ENCODE measurements at places on chromosomes 5 and 9.

- no peak for DNase-seq
These were observed 199.7 kb downstream of the FSTL4 start for GRCh38 chr5:133412661-133413060.

DNA sequence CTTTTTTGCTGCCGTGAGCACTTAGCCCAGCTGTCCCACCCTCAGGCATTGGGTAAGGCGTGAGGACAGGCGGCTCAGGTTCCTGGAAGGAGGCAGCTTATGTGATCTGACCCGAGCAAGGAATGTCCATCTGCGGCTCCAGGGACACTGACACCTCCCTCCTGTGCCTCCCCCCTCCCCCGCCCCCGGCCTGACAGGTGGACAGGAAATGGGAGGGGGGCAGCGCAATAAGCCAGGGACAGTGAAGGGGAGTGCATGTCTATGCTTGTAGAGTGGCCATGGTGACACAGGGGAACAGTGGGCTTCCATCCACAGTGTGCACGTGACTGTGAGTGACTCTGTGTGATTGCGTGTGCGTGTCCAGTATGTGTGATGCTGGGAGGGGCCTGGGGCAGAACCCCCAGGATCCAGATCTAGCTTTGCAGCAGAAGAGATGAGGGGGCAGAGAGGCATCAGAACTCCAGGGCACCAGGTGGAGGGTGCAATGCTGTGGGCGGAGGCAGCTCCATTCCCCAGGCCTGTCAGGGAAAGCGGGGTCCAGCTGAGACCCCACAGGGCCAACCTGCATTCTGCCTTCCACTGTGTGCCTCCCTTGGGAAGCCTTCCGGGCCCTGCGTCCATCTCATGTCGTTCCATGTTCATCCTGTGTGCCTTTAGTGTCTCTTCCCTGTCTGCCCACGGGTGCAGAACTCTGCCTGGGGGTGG lies 30.5 kb downstream of the CNTFR start:
- DNase-seq = no peak

DNA sequence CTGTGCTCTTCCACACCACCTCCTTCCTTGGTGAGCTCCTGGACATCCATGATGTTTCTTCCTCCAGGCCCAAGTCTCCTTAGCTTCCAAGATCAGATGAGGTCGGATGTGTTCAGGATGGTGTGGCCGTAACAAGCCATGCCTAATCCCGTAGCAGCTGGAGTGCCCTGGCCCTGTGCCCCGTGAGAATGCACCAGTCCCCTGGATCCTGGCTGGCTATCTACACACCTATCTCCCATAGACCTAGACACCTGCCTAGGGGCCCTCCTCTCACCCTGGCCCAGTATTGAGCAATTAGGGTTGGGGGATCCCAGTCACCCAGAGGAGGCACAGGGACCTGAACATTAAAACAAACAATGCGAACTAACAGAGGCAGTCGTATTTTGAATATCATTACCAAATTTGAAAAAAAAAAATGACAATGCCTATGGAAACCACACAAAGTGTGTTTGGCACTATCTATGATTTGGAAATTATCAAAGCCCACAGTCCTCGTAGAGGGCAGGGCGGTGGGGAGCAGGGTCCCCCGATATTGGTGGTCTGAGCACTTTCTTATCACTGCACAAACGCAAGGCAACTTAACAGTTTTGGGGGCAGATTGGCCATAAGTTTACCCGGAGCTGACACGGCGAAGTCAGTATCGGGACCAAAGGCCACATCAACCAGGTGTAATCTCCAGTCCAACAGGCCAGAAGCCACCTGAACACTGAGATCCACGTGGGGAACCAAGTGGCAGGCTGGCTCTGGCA lies 13.2 kb downstream of the ENG start:
- DNase-seq = no peak

DNA sequence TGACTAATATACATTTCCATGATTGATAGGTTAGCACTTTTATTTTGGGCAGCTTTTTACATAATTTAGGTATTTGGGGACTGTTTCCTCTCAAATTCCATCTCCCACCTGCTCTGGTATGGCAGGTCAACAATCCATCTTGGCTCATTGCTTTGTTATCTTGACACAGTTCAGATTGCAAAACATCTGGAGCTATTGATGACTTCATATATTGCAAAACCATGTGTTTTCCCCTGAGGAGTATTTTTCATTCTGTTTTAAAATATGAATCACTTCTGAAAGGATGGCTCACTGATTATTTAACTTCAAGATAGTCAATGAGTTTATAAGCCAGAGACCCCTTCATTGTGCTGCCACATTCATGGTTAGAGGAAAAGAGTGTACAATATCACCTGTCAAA lies 1206.0 kb upstream of the C9orf72 start:
- DNase-seq = no peak

GRCh38 chr9:113919382-113919781 lies 43.3 kb downstream of the ZNF618 start:
- no peak for DNase-seq

GRCh38 chr9:8899511-8899910 lies 1099.9 kb upstream of the DMAC1 start:
- no peak for DNase-seq

GRCh38 chr9:134640506-134641172 lies 964 bp upstream of the COL5A1 start:
- no peak for DNase-seq

GRCh38 chr9:121825031-121825691 lies 173.7 kb downstream of the DAB2IP start:
- DNase-seq = no peak

DNA sequence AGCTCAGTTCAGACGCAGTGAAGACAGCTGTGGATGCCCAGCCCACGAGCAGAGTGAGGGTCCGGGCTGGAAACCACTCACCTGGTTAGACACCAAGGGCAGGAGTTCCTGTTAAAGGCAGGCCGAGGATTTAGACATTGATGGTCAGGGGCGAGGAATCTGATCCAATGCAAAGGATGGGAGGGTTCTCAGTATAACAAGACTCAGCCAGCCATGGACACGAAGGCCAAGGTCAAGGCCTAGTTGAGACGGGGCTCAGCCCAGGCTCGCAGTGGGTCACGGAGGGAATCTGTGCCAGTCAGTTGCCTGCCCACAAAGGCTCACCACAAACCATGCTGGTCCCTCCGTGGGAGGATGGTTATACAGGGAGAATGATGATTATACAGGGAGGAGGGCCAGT lies 63.3 kb upstream of the FCN1 start:
- DNase-seq = no peak

DNA sequence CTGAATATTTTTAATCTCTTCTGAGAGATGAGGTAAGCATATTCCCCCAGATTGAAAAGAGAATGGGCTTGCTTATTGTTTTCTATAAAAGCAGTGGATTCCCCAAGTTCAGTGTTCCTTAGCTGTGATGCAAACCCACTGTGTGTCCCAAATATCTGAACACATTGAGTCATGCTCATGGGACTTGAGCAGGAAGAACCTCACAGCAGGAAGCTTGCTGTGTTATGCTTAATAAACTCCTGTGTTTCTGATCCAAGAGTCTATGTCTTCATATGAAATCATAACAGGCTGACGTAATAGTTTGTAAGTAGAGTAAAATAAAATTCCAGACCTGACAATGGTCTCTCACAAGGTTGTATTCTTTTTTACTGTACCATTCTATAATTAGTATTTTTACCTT lies 24.8 kb upstream of the LOX start:
- DNase-seq = no peak

DNA sequence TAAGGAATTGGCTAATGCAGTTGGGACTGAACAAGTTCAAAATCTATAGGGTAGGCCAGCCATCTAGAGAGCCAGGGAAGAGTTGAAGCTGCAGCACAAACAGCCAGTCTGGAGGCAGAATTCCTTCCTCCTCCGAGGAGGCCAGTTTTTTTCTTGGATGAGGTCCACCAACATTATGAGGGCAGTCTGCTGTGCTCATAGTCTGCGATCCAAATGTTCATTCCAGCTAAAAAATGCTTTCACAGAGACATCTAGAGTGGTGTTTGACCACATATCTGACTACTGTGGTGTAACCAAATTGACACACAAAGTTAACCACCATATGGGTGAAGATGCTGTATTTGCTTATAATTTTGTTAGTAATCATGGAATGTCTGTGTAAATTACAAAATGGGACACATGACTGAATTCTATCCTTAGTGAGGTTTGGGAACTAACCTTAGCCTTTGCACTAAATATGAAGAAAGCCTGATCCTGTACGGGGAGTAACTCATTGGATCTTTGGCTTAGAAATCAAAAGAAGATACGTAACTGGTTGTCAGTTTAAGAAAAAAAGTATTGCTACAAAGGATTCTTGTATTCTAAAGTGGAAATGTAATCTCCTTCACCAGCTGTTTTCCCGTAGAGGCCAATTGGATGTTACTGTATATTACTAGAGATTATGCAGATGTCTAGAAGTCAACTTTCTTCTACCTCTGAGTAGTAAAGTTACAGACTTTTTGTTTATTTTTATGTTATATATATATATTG lies 70.6 kb downstream of the SPIN1 start:
- DNase-seq = no peak

- no peak for DNase-seq
These were observed 46.3 kb upstream of the PALM2AKAP2 start for GRCh38 chr9:109733690-109734089.

DNA sequence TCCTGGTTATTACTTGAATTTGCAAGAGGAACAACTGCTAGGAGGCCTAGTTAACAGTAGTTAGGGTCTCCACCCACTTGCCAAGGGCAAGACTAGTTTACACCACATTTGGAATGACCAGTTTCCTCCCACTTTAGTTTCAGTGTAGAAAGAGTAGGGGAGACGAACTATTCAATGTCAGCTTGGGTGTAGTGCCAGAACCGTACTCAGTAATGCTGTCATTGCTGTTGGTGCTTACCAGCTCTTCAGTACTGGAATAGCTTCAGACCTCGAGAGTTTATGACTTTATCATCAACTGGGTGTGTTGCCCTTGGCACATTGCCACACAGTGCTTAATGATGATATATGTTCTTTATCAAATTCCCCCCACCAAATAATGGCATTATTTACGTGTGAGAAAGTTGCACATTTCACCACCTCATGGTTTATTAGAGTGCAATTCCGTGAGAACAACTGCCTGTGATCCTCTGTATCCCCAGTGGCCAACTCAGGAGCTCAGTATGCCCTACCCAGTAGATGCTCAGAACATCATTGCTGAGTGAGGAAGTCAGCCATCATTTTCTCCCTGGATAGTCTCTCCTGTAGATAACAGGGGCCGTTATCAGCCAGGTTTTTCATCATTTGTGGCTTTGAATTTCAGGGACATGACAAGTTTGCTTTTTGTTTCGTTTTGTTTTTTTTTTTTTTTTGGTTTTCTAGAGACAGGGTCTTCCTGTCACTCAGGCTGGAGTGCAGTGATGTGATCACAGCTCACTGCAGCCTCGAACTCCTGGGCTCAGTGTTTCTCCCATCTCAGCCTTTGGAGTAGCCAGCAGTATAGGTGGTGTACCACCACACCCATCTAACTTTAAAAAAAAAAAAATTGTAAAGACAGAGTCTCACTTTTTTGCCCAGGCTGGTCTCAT lies 67.3 kb downstream of the DOCK8 start:
- DNase-seq = no peak

DNA sequence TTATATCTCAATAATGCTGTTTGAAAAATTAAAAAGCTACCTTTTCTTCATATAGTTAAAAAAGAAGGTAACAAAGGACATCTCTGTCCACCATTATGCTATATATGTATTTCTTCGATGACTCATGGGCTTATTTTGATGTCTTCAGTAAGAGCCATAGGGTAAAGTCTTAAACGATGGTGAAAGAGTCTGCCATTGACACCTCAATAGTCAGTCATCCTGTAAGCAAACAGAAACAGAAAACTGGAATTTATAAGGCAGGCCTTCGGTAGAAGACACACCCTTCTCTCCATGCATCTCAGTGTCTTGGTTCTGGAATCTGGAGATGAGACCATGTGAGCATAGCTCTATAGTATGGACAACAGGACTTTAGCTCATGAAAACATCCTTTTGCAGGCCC lies 87.0 kb upstream of the ZNF462 start:
- no peak for DNase-seq

- DNase-seq = no peak
These were observed 34.3 kb upstream of the ARL15 start for GRCh38 chr5:54344653-54345052.

DNA sequence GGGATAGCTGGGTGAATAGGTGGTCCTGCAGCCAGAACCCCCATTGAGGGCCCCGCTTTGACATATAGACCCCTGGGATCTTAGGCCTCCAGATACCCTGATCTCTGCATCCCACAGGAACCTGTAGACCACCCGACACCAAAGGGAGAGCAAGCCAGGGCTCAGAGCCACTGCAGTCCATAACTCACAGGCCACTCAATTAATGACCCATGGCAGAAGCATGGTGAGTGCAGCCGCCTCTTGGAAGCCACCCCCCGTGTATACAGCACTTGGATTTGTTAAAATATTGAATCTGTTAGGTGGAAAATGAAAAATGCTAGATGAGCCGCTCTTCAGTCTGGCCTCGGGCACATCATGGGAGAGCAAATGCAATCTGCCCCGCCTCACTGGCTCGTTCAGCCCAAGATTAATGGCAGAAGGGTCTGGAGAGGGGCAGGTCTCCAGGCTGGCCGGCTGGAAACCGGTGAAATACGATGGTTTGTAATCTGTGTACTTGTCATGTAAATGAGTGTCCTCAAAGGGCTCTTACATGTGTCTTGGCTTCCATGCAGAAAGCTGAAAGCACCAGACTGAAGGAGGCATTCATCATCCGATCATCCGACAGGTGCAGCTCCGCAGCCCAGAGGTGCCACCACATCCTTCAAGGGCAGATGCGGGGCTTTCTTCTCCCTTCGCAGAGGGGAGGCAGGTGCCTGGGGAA lies 111.3 kb downstream of the OLFM1 start:
- DNase-seq = no peak

GRCh38 chr9:98280574-98280973 lies 25.1 kb upstream of the TBC1D2 start:
- DNase-seq = no peak

- no peak for DNase-seq
These were observed 62.2 kb downstream of the BOD1 start for GRCh38 chr5:173554038-173554955.

GRCh38 chr5:180072256-180072548 lies 643 bp upstream of the RNF130 start:
- no peak for DNase-seq

DNA sequence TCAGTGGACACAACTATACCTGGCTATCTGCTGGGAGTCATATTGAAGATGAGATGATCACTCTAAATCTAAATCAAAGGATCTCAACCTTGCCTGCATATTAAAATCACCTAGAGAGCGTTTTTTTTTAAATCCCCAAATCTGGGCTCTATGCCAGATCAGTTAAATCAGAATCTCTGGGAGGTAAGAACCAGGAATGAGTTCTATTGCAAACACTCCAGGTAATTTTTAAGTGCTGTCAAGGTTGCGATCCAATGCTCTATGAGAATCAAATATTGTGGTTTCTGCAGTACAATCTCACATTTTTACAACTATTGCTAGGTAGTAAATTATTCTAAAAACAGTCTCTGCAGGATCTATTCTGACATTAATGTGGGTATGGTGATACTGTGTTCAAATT lies 202.3 kb upstream of the OR13F1 start:
- no peak for DNase-seq

- no peak for DNase-seq
These were observed 1371.0 kb upstream of the DMAC1 start for GRCh38 chr9:9170439-9171134.
